ENCODE measurements at places on chromosomes 6 and 20.

DNA sequence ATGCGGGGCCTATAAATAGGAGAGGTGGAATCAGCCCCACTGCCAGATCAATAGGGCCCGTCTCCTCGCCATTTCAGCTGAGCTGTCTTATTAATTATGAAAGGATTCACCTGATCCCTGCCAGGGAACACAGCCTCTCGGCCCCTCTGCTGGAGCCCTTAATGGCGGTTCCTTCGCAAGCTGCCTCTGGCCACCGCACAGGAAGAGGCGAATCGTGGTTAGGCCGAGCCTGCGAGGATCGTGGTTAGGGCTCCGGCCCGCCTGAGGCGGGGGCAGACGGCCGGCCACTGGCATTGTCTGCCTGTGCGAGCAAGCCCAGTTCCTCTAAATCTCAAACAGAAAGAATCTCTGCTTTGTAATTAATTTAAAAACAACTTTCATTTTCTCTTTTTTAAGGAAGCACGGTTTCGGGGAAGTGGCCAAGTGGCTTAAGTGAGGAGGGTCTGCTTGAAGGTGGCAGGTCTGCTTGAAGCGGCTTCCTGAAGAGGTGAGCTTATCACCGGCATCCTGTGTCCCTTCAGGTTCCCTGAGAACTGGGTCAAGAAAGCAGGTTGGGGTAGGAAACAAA, 9.2 kb downstream of the NRN1 start:
- DNase-seq, result no peak

DNA sequence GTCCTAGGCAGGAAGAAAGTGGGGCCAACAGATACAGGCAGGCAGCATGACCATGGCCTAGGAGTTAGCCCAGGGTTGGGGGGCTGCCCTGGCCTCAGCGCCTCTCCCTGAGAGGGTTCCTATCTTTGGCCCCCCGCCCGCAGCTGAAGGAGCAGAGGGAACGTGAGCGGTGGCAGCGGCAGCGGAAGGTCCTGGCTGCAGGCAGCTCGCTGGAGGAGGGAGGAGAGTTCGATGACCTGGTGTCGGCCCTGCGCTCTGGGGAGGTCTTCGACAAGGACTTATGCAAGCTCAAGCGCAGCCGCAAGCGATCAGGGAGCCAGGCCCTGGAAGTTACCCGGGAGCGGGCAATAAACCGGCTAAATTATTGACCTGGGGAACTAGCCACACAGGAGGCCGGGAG, 32.6 kb downstream of the MOCS1 start:
- no peak for DNase-seq

- DNase-seq, result no peak
Observed at GRCh38 chr6:251920-252319, 40.4 kb upstream of the DUSP22 start.

DNA sequence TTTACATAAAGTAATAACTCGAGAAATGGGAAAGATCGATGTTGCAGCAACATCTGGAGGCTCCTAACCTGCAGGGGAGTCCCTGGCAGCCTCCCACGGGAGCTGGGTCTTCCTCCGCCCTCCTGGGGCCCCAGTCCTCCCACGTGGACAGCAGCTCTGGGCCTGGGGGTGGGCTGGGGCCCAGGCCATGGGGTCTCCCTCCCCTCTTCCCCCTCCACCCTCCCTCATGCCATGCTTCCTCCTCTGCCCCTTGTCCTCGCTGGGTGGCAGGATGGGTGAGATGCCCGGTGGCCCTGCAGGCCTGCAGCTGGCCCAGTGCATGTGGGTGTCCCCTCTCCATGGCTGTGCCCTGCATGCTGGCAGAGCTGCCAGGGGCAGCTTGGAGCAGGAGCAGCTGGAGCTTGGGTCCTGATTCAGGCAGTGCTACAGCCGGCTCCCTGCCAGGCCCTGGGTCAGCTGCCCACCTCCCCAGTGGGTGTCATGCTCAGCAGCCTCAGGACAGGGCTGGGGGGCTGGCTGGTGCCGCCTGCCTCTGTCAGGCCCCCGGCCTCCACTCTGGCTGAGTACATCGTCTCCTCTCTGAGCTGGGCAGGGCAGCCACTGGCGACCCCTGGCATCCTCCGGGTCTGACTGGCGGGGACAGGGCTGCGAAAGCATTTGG, 48.9 kb upstream of the BHLHE23 start:
- DNase-seq, result no peak

DNA sequence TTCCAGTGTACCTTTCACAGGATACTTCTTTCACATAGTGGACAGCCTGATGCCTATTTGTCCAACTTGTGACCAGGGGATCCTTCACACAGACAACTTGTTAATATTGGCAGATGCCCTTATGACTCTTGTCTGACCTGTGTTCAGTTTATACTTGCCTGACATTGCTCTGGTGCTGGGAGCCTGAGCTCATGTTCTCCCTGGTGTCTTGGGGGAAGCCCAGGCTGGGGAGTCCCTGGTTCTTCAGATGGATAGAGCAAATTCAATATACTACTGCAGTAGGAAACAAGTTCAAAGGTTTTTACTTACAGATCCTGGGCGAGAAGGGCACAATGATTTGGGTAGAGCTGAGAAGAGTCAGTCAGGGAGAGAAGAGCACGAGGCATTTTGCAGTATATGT, 76.1 kb downstream of the NKAIN2 start:
- no peak for DNase-seq

GRCh38 chr6:146775220-146775619, 176.4 kb downstream of the ADGB start:
- DNase-seq, result no peak

DNA sequence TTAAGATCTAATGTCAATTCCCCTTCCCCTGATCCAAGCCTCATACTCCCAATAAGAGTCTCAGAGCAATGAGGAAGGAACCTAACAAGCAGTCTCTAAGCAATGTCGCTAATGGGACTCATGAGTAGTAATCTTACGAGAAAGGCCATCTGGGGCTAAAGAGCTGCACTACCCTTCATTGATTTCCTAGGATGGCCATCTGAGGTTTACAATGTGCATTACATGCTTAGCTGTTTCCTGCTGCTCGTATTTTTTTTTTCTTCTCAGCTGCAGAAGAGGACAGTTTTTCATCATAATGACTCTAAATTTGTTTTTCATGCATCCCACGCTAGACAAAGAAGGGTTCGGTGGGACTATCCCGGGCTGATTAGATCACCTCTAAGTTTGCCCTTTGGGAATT, 119.3 kb downstream of the LPA start:
- DNase-seq, result no peak

DNA sequence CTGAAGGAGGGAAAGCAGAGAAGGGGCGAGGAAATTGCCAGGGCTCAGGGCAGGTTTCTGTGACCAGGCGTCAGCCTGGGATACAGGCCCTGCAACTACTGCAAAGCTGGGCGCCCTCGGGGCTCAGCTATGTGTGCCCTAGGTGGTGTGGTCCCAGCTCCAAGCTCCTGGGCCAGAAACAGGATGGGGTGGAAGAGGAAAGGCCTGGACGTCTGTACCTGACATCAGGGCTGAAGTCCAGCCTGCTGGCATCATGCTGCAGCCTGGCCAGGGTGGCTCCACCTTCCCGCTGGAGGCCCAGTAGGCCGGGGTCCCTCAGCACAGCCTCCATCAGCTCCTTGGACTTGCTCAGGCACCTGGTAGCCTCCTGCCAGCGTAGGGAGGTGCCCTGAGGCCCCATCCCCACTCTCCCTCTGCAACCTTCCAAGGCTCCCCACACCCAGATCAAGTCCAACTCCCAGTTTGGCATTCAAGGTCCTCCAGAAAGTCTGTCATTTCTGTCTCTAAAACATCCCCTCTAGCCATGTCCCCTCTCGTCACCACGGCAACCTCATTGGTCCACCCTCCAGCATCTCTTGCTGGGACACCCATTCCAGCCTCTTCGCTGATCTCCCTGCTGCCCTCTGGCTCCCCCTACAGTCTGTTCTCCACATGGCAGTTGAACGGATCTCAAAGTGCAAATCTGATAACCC, 38.2 kb downstream of the KIAA1755 start:
- DNase-seq, result no peak

DNA sequence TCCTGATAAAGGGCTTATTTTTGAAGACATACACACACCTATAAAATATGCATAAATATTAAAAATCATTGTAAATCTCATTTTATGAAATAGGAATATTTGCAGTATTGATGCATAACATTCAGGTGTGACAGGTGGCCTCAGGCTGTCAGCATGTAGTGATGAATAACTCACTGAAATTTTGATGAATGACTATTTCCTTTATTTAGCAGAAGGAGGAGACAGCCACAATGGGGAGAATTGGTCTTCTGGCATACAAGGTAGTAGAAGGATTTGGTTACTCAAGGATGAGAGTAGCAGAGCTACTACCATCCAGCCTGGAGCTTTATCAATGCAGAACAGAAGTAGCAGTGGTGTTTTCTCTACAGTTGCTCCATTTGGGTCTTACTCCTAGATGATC, 47.2 kb downstream of the RGS17 start:
- no peak for DNase-seq

DNA sequence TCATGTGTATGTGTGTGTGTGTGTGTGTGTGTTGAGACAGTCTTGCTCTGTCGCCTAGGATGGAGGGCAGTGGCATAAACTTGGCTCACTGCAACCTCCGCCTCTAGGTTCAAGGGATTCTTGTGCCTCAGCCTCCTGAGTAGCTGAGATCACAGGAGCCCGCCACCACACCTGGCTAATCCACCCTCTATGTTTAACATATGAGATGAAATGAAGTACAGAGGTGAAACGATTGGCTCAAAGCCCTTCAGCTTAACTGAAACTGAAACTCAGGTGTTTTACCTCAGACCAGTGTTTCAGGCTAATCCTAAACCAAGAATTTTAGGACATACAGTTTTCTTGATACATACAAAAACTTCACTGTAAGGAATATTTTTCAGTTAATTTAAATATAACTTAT, 167.3 kb downstream of the KCNQ5 start:
- DNase-seq, result no peak

DNA sequence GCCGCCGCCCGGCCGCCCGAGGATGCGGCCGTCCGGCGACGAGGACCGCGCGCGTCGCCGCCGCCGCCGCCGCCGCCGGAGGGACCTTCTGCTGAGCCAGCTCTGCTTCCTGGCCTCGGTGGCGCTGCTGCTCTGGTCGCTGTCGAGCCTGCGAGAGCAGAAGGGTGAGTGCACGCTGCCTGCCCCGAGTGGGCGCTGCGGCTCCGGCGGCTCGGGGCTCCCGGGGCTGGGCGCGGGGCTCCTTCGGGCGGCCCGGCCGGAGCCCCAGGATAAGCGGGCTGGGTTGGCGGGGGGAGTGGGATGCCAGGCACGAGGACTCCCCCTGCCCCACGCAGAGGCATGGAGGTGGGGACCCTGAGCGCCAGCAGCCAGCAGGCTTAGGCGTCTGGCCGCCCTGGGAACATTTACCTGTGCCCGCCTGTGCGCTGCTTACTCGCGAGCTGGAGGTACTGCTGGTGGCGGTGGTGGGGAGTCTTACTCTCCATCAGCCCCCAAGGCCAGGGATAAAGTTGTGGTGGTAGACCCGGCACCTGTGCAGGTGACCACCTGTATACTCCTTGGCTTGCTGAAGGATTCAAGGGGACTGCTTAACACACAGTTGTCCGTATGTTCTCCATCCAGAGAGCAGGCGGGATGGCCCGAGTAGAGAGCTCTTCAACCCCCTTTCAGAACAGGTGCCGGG, 520 bp downstream of the SLC24A3 start:
- DNase-seq, result no peak

- DNase-seq, result no peak
Observed at GRCh38 chr6:39617520-39617919, 107.7 kb downstream of the KIF6 start.

DNA sequence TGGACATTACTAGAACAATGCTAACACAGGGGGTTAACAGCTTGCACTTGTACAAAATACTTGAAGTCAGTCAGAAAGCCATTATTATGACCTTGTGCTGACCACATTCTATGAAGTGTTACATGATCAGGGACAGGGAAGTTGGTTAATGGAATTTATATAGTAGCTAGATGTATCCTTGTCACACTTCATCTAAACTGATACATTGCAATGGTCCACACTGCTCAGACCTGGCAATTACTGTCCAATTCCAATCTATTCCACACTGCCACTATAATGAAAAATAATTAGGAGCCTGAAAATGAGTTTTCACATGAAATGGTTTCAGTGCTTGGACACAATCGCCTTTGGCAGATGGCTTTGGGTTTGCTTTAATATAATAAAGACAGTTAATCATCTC, 850.8 kb downstream of the EPHA7 start:
- DNase-seq, result no peak

DNA sequence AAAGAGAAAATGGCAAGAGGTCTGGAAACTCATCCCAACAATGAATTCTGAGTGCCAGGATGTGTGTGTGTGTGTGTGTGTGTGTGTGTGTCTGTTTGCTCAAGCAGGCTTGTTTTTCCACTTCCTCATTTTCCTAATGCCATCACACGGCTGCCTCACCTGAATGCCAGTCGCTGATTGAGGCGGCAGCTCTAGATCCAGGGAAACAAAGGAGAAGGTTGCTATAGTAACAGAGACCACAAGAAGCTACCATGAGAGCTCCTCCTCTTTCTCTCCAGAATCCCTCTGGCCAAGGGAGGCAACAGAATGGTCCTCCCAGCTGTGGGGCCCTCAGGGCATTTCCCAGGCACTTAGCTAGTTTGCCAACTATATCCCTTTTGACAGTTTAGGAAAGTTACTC, 241.1 kb upstream of the TSHZ2 start:
- DNase-seq, result no peak

DNA sequence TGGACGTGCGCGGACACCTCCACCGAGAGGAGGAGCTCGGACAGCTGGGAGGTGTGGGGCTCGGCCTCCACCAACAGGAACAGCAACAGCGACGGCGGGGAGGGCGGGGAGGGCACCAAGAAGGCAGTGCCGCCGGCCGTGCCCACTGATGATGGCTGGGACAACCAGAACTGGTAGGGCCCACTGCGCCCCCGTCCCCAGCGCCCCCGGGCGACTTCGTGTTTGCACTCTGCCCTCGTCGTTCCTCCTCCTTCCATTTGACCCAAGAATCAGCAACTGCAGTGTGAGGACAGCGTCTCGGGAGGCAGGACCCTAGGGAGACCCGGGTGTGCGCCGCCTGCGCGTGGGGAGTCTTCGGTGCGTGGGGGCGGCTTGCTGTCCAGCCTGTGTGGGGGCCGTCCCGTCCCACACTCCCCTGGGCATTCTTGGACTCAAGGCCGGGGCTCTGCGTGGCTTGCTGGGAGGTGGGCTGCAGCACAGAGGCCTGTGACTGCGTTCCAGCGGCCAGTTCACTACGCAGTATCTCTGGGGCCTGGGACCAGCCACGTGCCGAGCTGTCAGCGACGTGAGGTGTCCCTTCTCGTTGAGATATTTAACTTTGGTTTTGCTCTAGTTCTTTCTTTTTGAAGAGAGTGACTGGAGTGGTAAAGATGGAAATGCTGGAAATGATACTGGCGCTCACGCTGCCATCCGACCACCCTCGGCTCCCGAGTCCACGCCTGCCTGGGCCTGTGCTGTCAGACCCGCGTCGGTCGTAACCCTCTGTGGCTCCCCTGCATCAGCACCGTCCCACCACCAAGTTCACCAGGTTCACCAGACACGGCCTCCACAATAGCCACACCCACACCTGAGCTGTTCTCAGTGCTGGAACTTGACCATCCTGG, 5.0 kb upstream of the COL20A1 start:
- DNase-seq, result no peak

DNA sequence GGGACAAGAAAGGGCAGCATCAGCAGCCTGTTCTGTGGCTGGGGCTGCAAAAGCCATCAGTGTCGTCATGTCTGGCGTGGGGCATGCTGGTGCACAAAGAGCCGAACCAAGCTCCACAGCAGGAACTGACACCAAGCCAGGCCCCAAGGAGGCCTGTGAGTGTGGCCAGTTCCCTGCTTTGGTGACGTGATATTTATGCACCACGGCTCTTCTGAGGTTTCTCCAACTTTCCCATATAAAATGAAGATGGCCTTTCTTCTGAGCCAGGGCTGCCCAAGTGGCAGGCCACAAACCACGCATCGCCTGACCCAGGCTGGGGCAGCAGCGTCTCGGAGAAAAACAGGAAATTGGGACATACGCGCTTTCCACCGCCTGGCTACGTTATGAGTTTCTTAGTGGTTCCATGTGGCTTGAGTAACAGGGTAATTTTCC, 109.9 kb downstream of the RIN2 start:
- no peak for DNase-seq
